ENCODE measurements at places on chromosomes 11 and 22. TPM values are rescaled to one million over a fixed set of nuclear protein-coding genes. Genes with fewer than 3 reads are reported as not detected.

DNA sequence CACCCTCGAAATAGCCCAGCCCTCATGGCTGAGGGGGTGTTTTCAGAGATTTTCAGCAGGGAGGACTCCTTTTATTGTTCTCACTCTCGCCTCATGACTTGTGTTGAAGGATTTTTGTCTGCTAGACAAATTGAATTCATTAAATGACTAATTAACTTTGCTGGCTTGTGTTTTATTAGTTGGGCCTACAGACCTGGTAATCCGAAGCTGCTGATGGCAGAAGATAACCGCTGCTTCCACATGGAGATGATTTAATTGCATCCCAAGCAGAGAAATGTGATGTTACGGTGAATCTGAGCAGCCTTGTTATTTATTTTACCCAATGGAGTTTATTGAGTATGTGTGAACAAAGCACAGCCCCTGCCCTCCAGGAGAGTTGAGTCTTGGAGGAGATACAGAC is 40.5 kb upstream of the CDON start:
- DNase-seq, result no peak

DNA sequence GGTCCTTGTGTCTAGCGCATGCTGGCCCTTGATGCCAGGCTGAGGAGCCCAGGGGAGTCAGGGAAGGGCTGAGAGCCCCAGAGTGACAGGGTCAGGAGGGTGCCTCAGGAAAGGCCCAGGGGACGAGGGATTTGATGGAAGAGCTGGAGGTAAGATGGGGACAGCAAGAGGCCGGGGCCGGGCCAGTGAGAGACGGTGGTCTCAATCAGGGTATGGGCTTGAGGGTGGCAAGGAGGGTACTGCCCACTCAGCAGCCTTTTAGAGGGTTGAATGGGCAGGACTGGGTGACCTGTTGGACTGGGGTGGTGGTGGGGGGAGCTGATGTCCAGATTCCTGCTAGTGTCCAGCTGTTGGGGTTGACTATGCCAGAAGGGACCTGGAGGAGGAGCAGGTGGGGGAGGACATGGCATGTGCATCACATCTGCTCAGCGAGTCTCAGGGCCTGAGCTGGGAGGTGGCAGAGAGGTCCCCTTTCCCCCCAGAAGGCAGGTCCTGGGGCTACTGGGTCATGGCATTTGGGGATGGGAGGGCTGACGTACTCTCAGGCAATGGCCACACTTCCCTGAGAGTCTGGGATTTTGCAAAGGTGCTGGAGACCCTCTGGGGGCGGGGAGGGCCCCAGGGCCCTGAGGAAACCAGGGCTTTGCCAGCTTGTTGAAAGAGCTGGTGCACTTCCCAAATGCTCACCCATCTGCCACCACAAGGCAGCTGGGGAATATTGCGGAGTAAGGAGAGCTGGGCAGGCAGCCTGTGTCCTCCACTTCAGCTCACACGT is 18.4 kb downstream of the MYO7A start:
- DNase-seq, result no peak

- DNase-seq, result no peak
These were observed 20.2 kb upstream of the NRGN start for GRCh38 chr11:124719534-124719933.

- no peak for DNase-seq
These were observed 195.8 kb downstream of the HIPK3 start for GRCh38 chr11:33452836-33453624.

DNA sequence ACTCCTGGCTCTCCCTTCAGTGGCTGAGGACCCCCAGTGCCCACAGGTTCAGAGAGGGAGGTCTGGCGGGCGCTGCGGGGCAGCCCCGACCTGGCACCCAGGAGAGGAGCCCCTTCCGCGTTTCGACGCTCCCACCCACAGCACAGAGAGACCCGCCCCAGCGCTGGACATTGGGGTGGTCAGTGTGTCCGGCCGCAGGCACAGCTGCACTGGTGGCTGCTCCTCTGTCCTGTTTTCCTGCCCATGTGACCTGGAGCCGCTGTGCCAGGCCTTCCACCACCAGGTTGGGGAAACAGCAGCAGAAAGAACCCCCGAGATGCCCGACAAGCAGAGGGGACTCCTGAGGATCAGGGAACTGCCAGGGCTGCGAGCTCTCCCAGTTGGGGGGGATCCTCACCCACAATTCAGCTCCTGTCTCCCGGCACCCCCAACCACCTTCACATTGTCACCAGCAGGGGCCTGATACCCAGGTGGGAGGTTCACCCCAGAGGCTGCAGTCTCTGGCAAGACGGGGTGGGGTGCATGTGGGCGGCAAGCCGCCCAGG is 13.6 kb downstream of the KRTAP5-5 start:
- DNase-seq, result no peak

DNA sequence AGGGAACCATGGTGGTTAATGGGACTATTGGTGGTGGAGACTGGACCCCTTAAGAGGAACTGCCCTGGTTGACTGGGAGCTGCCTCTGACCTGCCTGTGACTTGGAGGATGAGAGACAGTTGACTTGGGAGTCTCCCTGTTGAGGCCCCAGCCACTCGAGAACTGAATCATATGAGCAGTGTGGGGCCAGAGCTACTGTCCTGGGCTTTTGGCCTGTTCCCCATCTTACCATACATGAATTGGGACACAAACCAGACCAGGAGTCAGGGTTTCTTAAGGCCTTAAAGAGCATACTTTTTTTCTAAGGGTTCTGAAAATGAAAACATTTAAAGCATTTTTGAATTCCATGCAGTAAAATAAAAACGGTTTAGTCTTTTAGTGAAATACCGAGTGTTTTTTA is 92.8 kb downstream of the TEAD1 start:
- DNase-seq, result no peak

DNA sequence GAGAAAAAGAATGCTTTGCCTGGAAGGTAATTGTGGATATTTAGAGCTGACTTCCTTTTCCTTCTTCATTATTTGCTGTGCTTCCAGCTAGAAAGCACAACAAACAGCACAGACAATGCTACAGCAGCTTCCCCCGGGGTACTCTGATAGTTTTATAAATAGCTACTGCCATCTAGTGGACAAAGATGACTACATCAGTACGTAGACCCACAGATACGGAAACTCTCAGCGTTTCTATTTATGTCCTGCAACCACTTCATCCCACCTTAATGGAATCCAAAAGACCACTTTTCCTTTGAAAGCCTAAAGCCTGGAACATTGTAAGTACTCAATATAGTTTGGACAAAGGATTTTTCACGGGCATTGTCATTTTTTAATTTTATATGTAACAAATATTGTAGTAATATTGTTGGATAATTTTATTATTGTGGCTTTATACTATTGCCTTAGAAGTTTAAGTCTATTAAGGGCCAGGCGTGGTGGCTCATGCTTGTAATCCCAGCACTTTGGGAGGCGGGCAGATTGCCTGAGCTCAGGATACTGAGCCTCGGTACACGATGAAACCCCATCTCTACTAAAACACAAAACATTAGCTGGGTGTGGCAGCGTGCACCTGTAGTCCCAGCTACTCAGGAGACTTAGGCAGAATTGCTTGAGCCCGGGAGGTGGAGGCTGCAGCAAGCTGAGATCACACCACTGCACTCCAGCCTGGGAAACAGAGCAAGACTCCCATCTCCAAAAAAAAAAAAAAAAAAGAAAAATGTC is 7.5 kb downstream of the HSPA8 start:
- DNase-seq, result no peak

GRCh38 chr11:19426011-19426755 is 185.4 kb upstream of the E2F8 start:
- DNase-seq, result no peak

- no peak for DNase-seq
These were observed 492.9 kb downstream of the SOX6 start for GRCh38 chr11:15863411-15863810.

DNA sequence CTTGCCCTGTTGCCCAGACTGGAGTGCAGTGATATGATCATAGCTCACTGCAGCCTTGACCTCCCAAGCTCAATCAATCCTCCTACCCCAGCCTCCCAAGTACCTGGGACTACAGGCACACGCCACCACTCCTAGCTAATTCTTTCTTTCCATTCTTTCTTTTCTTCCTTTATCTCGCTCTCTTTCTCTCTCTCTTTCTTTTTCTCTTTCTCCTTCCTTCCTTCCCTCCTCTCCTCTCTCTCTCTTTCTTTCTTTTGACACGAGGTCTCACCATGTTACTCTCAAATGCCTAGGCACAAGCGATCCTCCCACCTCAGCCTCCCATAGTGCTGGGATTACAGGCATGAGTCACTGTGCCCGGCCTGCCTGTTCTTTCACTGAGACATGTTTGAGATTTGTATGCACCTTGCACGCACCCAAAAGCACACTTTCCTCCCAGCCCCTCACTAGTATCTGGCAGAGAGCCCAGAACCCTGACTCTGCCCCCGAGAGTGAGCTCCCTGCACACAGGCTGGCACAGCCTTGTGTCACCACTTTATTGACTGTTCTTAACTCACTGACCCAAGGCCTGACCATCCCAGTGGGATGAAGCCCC is 56.8 kb downstream of the CD6 start:
- no peak for DNase-seq

DNA sequence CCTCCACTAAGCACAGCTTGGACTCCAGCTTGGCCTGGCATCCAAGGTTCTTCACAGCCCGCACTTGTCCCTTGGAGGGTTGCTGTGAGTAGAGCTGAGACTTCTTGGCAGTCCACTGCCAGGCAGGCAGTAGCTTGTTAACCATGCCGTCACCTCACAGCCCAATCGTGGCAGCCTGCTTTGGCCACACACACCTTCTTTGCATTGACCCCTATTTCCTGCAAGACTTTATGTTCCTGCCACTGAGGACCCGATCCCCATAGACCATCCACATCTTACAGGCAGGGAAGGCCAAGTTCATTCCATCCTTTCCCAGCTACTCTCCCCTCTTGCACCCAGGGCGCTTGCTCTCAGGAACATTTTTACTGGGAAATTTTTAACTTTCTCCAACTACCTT is 2.5 kb upstream of the PYGM start:
- DNase-seq, result no peak

GRCh38 chr22:17121233-17122195 is at the start of gene TMEM121B:
Gene TMEM121B, minus strand, starts transcription at chr22:17121360. Its CDS starts 233 bp downstream, at chr22:17121127.
- DNase-seq, result peak; percentile 73

DNA sequence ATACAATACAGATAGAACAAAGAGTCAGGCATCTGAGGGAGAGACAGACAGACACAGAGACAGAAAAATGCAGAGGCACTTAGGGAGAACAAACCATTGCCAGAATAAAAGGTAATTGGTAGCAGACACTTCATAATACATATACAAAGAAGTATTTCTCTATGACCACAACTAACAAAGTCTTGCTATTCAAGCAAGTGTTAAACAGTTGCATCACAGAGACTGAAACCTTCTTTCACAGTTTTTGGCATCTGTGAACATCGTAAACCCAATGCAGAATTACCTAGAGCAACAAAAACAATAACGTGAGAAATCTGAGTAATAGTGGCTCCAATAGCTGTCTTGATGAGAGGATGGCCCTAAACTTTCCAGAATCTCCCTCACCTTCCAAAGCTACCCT is 116.4 kb downstream of the BLID start:
- no peak for DNase-seq

DNA sequence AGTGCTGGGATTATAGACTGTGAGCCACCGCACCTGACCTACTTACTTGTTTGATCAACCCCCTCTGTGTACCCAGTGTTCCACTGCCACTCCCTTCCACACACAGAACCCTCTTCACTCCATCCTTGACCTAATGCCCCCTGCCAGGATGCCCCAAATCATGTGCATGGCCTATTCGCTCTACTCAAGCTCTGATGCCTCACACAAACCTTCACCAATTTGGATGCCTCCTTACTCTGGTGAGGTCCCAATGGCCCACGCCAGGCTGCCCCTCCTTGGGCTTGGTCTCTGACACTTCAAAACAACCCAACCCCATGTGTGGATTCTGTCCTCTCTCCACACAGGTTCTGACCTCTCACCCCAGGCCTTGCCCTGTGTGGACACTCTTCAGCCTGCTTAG is 9.4 kb upstream of the PSMC3 start:
- DNase-seq, result no peak

GRCh38 chr11:57568330-57568766 is 876 bp upstream of the UBE2L6 start:
- no peak for DNase-seq

DNA sequence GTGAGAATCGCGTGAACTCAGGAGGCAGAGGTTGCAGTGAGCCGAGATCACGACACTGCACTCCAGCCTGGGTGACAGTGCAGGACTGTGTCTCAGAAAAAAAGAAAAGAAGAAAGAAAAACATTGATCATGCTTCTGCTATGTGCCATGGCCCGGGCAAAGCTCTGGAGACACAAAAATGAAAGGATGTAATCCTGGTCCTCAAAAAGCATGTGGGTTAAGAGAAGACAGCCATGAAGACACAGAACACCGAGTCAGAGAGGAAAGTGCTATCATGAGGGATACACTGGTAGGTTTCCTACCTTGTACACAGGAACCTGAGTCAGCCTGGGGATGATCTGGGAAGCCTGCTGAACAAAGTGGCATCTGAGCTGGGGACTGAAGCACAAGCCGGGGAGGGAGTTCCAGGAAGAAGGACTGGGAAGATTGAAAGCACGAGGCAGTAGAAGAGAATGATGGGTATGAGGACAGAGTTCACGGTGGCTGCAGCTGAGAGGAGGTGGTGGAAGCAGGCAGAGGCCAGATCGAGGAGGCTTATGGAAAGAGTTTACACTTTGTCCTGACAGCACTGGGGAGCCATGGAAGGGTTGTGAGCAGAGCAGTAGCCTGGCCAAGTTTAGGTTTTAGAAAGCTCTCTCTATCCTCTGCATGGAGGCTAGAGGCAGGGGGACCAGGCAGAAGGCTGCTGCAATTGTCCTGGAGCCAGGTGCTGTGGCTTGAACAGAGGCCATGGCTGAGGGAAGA is 9.9 kb upstream of the MAFF start:
- no peak for DNase-seq

- peak; percentile 46 for DNase-seq
These were observed 4.1 kb upstream of the NUDT8 start for GRCh38 chr11:67633758-67634365.

DNA sequence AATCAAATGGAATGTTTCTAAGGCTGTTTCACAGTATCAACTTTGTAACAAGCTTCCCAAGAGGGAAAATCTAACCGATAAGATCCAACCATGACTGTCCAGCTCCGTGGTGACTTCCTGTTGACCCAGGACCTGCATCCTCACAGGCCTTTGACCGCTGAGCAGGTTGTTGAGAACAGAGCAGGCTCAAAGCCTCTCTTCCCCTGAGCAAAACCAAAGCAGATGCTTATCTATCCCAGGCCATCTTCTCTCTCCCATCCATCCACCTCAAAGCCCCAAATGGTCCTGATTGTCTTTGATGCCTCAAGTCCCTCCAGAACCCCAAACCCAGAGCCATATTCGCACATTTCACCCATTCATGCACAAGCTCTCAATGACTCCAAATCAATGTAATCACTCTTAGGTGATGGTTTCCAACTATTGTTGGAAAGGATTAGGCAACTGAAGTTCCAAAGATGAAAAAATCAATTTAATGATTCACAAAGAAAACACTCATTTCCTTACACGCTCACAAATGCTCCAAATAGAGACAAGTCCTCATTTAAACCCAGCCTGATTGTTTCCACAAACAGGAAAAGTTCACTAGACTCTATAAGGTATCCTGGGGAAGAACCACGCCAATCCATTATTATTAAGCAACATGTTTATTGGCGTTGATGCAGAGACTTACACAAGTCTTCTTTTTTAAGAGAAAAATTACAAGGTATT is 48.7 kb downstream of the C11orf58 start:
- no peak for DNase-seq

GRCh38 chr11:110587972-110588371 is 124.3 kb downstream of the ARHGAP20 start:
- DNase-seq, result no peak

GRCh38 chr11:96026310-96026709 is 102.4 kb upstream of the MTMR2 start:
- DNase-seq, result no peak

NPAS4 gene
- not detected for total RNA-seq

LRRC74B gene
- not detected for total RNA-seq

GGTLC2 gene
- not detected for total RNA-seq

VPREB3 gene
- not detected for total RNA-seq

CABP7 gene
- not detected for total RNA-seq

RAB30 gene
- total RNA-seq, result 24.2 TPM

CLDN5 gene
- total RNA-seq, result 301 TPM
